ENCODE measurements at places on chromosomes 3 and 15.

DNA sequence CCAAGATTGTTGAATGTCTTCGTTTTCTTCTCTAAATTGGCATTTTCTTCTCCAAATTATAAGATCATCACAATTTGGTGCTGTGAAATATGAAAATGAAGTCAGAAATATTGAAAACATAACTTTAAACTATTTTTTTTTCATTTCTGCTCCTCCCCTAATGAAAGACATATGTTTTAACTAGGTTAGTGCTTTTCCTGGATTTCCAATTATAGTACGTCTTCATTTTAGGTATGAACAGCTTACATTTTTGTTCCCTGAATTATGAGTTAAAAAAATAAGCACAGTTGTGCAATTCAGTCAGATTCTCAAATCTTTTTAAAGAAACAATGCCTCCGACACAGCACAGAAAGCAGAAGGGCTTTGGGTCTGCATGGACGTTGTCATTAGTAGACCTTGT is 83.5 kb upstream of the CFAP20DC start:
- H3K27me3 ChIP-seq, result no peaks in the 10 kb centered on the region
- no peak overlapping the region for H3K4me3 ChIP-seq
- peaks cover 6% of the 10 kb centered on the region for H3K4me1 ChIP-seq
- H3K36me3 ChIP-seq, result no peaks in the 10 kb centered on the region
- H3K27ac ChIP-seq, result no peak overlapping the region

DNA sequence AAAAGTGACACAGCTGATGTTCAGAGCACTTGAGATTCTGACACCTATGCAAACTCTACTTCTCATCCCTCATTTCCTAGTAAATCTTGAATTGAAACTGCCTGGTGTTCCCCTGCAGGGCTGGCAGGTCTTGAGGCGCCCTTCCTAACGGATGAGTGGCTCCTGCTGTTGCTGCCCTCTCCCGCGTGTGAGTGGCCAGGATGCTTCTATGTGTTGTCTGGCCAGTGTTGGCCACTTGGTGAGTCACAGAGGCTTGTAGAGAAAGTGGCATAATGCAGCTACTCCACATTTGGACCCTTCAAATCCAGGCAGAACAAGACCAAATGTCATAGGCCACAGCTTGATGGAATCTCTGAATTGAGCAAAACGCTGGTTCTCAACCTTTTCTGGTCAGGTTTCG is 63.6 kb downstream of the MOBP start:
- no peaks in the 10 kb centered on the region for H3K36me3 ChIP-seq
- H3K4me1 ChIP-seq, result no peaks in the 10 kb centered on the region
- H3K27ac ChIP-seq, result no peak overlapping the region

DNA sequence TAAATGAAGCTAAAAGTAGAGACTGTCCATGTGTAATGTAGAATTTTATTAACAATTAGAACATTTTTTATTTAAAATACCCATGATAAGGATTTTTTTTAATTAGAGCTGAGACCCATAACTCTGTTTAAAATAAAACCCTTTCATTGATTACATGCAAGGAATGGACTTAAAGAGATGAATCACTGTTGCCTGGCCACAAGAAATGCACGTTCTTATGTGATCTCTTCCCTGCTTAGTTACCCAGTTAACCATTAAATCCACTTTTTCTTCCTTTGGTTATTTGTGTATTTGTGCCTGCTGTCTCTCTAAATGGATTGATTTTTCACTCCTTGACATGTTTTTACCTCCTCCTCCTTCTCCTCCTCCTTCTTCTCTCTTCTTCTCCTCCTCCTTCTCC is 83.3 kb upstream of the SLITRK3 start:
- no peaks in the 10 kb centered on the region for H3K36me3 ChIP-seq
- H3K27ac ChIP-seq, result no peak overlapping the region
- peaks cover 10% of the 10 kb centered on the region for H3K27me3 ChIP-seq
- H3K4me1 ChIP-seq, result no peaks in the 10 kb centered on the region

DNA sequence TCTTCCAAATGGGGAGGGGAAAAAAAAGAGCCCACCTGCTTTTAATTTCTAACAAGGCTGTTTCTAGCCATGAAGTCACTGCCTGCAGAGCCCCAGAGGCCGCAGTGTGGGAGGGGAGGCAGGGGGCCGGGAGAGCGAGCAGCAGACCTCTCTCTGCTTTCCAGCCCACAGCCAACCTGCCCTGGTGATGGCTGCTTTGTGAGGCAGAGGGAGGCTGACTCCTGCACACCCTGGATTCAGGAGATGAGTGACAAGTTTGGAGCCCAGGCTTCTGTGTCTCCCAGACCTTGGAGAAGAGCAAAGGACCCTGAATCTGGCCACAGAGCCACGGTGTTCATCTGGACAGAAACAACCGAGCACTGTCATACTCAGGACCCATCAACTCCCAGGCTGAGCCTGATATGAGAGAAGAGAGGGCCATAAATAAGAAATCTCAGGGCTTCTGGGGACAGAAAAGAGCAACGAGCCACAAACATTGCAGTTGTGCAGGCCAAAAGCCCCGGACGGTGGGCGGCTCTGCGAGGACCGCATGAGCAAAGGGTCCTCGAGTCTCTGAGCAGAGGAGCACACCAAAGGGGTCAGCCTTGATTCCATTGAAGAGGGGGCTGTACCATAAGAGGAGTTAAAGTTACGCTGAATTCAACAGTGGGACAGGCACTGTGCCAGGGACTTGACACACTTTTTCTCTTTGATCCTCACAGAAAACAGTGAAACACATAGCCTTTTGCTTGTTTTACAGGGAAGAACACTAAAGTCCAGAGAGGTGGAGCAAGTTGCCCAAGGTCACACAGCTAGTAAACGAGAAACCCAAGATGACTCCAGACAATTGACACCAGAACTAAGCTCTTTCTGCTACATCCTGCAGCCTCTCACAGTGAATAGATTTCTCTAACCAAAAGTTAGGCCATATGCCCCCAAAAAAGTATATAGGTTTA is 97.2 kb downstream of the SEMA5B start:
- H3K27ac ChIP-seq, result no peak overlapping the region
- H3K4me1 ChIP-seq, result no peaks in the 10 kb centered on the region
- peaks cover 21% of the 10 kb centered on the region for H3K27me3 ChIP-seq

- no peak overlapping the region for H3K4me3 ChIP-seq
- no peak for DNase-seq
- H3K27me3 ChIP-seq, result no peaks in the 10 kb centered on the region
- peaks cover 26% of the 10 kb centered on the region for H3K36me3 ChIP-seq
- peaks cover 8% of the 10 kb centered on the region for H3K4me1 ChIP-seq
These were observed 191.8 kb upstream of the CGNL1 start for GRCh38 chr15:57184502-57184901.

GRCh38 chr3:160247766-160248165 is 22.5 kb downstream of the C3orf80 start:
- no peaks in the 10 kb centered on the region for H3K4me1 ChIP-seq
- H3K36me3 ChIP-seq, result no peaks in the 10 kb centered on the region
- H3K27me3 ChIP-seq, result no peaks in the 10 kb centered on the region
- no peak overlapping the region for H3K4me3 ChIP-seq
- no peak overlapping the region for H3K27ac ChIP-seq
- no peak for DNase-seq

GRCh38 chr3:74048699-74049098 is 424.0 kb upstream of the PDZRN3 start:
- peaks cover 18% of the 10 kb centered on the region for H3K4me1 ChIP-seq
- H3K36me3 ChIP-seq, result no peaks in the 10 kb centered on the region
- H3K27ac ChIP-seq, result no peak overlapping the region

DNA sequence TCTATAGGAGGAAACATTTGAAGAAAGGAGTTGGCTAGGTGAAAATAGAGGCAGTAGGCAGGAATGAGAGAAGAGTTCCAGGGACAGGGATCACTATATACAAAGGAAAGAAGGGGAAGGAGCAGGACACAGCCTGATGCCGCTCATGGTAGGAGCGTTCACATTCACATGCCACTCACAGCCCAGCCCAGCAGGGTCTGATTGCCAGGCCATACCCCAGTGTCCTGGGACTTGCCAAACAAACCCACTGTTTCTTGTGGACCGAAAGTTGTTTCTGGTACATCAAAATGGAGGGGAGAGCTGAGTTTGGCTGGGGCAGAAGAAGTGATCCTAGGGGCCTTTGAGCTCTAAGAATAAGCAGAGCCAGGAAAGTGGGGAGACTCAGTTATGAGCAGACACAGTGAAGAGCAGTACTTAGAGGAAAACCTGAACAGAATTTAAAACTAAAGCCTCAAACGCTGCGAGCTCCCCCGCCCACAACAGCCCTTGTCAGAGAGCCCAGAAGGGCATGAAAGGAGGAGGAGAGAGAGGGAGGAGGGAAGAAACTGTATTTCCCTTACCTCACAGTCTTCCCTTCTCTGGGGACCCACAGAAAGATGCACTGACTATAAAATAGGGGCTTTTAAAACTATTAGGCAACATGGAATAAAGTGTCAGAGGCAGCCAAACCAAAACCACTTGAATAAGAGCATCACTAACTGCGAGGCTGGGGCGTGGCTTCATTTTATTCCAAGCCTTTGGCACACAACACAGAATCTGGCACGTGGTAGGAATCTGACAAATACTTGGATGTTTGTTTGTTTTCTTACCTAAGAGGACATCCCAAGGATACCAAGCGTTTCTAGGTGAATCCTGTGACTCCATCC is 129.0 kb downstream of the RPL22L1 start:
- DNase-seq, result no peak
- no peak overlapping the region for H3K4me3 ChIP-seq
- peak overlapping the region; percentile 68 for H3K27ac ChIP-seq
- H3K27me3 ChIP-seq, result no peaks in the 10 kb centered on the region
- no peaks in the 10 kb centered on the region for H3K36me3 ChIP-seq

DNA sequence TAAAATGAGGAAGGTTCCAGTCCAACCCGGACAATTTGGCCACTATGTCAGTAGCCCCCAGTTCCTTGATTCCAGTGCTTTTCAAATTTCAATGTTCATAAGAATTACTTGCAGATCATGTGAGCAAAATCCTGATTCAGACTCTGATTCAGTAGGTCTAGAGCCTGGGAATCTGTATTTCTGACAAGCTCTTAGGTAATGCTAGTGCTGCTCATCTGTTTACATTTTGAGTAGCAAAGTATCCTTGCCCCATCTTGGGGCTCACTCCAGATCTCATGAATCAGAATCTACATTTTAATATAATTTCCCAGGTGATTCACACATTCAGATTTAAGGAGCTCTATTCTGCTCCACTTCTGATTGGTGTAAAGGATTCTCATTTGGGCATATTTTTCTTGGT is 142.0 kb downstream of the NAALADL2 start:
- H3K36me3 ChIP-seq, result no peaks in the 10 kb centered on the region
- no peaks in the 10 kb centered on the region for H3K27me3 ChIP-seq
- no peak overlapping the region for H3K4me3 ChIP-seq
- peaks cover 2% of the 10 kb centered on the region for H3K4me1 ChIP-seq

DNA sequence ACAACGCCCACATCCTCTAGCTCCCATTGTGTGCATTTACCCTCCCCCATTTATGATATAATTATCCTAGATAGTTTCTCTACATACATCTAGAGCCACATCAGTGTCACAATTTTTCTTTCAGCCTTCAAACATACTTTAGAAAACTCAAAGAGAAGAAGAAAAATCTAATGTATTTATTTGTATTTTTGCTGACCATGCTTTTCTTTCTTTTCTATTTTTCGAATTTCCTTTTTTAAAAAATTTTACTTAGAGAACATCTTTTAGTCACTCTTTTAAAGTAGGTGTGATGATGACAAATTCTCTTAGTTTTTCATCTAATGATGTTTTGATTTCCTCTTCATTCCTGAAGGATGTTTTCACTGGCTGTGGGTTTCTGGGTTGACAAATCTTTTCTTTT is 117.0 kb upstream of the CHL1 start:
- H3K4me1 ChIP-seq, result no peaks in the 10 kb centered on the region
- no peak overlapping the region for H3K4me3 ChIP-seq
- H3K36me3 ChIP-seq, result no peaks in the 10 kb centered on the region

DNA sequence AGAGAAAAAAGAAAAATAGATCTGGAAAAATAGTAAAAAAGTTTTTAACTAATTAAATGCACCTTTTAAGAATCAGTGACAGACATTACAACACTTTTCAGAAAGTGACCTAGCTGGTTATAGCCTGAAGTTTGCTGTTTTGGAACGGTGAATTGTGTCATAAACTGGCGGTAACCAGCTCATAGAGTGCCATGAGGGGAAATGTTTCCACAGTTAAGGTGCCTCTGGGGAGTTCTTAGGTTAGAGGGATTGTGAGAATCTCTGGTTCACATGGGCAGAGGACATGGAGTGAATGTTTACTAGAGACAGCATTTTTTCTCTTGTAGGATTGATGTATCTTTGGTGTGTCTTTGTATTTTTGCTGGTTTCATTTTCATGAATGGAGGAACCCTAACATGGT is 2.8 kb downstream of the TBC1D23 start:
- H3K27ac ChIP-seq, result no peak overlapping the region
- H3K36me3 ChIP-seq, result no peaks in the 10 kb centered on the region
- peaks cover 39% of the 10 kb centered on the region for H3K4me1 ChIP-seq
- H3K27me3 ChIP-seq, result no peaks in the 10 kb centered on the region

DNA sequence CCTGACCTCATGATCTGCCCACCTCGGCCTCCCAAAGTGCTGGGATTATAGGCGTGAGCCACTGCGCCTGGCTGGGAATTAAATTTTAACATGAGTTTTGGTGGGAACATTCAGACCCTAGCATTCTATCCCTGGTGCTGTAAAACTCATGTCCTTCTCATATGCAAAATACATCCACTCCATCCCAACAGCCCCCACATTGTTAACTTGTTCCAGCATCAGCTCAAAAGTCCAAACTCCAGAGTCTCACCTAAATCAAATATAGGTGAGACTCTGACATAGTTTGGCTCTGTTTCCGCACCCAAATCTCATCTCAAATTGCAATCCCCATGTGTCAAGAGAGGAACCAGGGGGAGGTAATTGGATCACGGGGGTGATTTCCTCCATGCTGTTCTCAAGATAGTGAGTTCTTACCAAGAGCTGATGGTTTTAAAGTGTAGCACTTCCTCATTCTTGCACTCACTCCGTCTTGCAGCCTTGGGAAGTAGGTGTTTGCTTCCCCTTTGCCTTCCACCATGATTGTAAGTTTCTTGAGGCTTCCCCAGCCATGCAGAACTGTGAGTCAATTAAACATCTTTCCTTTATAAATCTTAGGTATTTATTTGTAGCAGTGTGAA is 96.2 kb upstream of the PLCL2 start:
- H3K27me3 ChIP-seq, result peaks cover 13% of the 10 kb centered on the region
- DNase-seq, result no peak
- no peaks in the 10 kb centered on the region for H3K36me3 ChIP-seq
- no peaks in the 10 kb centered on the region for H3K4me1 ChIP-seq
